NAMALWA (cell line): ENCODE measurements at places on chromosomes 5 and 9.

GRCh38 chr5:10581867-10582511 lies 18.1 kb downstream of the ANKRD33B start:
- no peak for DNase-seq

DNA sequence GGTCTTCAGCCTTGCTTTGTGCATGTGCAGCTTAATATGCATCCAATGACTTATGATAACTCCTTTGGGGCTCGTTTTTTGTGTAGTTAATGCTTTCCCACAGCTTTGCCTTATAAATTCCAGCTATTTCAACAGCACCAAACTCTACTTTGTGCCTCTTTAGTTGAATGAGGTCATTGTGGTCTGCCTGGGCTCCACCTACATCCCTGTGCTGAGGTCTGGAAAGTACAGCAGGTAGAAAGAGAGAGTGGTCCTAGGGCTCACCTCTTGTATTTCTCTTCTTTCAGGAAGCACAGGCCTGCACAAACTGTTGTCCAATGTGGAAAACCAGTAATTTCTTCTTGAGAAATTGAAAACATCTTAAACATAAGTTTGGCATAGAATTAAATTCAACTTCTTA lies 167.2 kb downstream of the XRCC4 start:
- no peak for DNase-seq

- DNase-seq, result peak; percentile 61
Measured at GRCh38 chr9:84261070-84261746, 79.3 kb downstream of the SLC28A3 start.

- DNase-seq, result no peak
Measured at GRCh38 chr9:110476251-110476650, 103.3 kb downstream of the SVEP1 start.

DNA sequence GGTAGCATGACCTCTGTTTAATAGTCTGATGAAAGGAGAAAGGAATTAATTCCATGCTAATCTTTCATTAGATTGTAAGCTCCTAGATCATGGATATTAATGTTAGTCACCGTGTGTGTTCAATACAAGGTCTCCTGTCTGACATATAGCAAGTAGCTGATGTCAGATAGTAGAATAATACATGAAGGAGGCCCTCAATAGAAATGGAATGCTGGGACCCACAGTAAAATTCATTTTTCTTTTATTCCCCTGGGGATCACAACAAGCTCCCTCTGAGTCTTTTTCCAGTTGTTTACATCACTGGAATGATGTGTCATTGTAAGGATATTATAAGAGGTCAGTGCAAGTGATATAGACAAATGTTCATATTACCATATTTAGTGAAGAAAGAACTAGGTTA lies 240.3 kb upstream of the TRPC7 start:
- DNase-seq, result no peak

- peak; percentile 50 for DNase-seq
Measured at GRCh38 chr5:88827997-88828396, 55.0 kb downstream of the MEF2C start.

- no peak for DNase-seq
Measured at GRCh38 chr9:121627427-121627826, 24.0 kb upstream of the DAB2IP start.

GRCh38 chr5:54363669-54364068 lies 53.3 kb upstream of the ARL15 start:
- DNase-seq, result no peak

GRCh38 chr5:33891788-33892619 lies at the start of gene ADAMTS12:
ADAMTS12 (minus strand) TSS chr5:33891990; CDS start chr5:33891856, 134 bp downstream.
- DNase-seq, result no peak

GRCh38 chr9:131959056-131959455 lies 120.6 kb downstream of the MED27 start:
- no peak for DNase-seq

DNA sequence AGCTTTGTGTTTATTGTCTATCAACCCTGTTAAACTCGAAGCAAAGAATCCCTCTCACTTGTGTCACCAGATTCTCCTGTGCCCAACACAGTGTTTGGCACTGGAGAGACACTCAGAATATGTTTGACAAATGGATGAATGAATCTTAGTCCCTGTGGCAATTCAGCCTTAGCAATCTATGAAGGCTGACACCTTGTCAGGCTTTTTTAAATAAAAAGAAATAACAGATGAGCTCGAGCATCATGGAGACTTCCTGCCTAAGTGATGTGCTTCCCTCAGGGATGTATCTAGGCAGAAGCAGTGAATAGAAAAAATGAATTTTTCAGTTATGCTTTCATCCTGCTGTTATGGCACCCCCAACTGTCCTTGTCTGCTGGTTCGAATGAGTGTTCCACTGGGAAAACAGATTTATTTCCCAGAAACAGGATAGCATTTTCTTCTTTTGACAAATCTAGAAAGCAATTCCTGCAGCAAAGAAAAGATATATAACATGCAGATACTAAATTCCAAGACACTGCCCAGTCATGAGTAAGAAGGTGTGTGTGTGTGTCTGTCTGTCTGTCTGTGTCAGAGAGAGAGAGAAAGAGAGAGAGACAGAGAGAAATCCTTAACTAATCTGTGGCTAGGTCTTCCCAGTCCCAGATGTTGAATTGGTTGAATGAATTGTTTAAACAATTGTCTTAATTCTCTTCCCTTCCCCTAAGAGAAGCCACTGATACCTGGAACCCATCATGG lies 16.7 kb downstream of the MAMDC2 start:
- DNase-seq, result no peak

DNA sequence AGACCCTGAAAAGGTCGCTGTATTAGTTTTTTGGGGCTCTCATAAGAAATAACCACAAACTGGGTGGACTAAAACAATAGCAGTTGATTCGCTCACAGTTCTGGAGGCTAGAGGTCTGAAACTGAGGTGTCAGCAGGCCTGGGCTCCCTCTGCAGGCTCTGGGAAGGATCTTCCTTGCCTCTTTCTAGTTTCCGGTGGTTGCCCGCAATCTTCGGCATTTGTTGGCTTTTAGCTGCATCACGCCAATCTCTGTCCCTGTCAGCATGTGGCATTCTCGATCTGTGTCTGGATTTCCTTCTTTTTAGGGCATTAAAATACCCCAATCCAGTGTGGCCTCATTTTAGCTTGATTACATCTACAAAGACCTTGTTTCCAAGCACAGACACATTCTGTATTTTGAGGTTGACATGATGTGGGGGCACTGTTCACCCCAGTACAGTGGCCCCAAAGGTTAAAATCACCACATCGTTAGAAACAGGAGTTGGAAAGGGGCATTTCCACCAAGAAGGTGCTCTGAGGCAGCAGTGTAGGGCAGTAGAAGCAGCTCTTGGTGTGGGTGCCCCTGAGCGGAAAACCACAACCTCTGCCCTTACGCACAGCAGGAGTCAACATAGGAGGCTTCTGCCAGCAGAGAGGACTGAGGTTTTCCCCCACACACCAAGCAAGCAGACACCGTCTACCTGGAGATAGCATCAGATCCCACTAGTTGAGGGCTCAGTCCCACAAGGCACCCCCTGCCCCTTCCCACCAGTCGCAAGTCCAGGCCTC lies 13.5 kb downstream of the ZNF79 start:
- DNase-seq, result no peak

GRCh38 chr5:96538808-96539250 lies 105.8 kb upstream of the PCSK1 start:
- DNase-seq, result no peak

DNA sequence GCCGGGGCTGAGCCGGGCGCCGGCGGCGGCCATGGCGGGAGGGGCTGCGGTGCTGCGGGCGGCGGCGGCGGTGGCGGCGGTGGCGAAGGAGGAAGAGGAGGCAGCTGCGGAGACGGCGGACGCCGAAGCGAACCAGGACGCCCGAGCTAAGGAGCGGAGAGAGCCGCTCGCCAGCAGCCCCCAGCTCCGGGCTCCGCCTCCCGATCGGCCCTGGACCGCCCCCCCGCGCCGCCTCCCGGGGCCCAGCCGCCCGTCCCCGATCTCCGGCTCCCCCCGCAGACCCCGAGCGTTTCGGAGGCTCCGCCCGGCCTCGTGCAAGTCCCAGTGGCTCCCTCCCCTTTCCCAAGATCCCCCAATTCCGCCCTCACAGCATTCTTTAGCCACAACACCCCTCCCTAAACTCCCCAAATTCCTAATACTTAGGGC lies at the start of gene ASTN2:
Gene ASTN2 (minus strand): TSS at position 152 of the 426 bp plus-strand sequence. CDS start 119 bp downstream, at position 33.
- no peak for DNase-seq

DNA sequence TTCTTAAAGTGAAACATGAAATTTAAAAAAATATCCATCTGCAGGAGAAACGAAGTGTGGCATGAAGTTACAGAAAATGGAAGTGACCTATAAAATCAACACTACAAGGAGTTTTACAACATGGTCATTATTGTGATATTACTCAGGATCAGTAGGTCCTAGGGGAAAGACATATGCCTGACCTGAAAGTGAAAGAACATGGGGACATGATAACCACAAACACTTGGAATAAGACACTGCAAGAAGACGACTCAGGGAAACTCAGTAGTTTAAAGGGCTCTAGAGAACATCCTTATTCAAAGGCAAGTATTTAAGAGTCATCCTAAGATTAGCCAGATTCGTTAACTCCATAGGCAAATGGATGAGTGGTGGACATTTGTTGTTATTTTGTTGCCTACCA lies 19.9 kb upstream of the LPAR1 start:
- DNase-seq, result no peak

GRCh38 chr5:73434907-73435306 lies 13.7 kb downstream of the FOXD1 start:
- no peak for DNase-seq

GRCh38 chr9:967903-968641 lies 8.4 kb upstream of the DMRT3 start:
- no peak for DNase-seq

DNA sequence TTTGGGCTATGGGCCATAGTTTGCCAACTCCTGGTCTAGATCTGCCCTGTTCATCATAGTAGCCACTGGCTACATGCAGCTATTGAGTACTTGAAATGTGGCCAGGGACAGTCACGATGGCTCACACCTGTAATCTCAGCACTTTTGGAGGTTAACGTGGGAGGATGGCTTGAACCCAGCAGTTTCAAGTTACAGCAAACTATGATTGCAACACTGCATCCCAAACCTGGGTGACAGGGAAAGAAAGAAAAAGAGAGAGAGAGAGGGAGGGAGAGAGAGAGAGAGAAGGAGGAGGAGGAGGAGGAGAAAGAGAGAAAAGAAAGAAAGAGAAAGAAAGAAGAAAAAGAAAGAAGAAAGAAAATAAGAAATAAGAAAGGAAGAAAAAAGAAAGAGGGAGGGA lies 5.1 kb upstream of the GMCL2 start:
- no peak for DNase-seq

DNA sequence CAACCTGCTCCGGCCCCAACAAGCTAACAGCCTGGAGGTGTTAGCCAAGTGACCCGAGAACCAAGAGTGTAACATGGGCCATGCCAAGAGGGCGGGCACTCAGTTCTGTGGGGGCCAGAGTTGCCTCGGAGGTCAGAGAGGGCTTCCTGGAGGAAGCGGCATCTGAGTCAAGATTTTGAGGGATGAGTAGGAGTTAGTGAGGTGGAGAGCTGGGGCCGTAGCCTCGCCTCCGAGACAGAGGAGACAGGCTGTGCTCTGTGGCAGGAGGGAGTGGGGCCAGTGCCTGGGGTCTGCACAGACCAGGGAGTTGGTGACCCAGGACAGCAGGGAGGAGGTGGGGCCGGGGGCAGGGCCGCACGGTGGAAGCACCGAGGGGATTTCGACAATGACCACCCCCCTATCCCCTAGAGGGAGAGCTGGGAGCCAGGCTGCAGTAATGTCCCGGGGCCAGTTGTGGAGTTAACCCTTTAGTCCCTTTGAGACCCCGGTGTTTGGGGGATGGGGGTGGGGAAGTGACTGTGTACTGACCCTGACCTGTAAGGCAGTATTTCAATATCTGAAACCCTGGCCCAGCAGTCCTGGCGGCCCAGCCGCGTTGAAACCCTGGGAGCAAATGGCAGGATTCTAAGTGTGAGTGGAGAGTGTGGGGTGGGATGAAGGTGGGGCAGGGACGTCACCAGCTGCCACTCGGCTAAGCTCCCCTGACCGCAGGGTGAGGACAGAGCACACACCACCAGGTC lies 148.7 kb upstream of the COL5A1 start:
- no peak for DNase-seq

- no peak for DNase-seq
Measured at GRCh38 chr5:93831449-93831848, 90.0 kb upstream of the POU5F2 start.

GRCh38 chr9:4894076-4894475 lies 91.0 kb upstream of the JAK2 start:
- DNase-seq, result no peak

DNA sequence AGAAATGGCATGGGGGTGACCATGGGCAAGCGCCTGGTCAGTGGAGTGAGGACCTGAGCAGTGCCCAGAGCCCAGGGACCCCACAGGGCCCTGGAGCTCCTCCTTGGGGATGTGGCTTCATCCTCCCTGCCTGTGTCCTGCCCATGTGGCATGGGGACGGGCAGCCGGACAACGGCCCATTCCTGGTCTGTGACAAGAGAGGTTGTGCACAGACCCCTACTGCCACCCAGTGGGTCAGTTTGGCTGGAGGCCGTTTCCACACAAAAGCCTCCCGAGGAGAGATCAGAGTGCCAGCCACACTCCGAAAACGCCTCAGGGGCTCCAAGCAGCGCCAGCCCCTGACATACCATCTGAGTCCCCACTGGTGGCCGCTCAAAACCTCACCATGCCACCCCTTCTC lies 19.8 kb downstream of the SLC6A18 start:
- DNase-seq, result no peak

DNA sequence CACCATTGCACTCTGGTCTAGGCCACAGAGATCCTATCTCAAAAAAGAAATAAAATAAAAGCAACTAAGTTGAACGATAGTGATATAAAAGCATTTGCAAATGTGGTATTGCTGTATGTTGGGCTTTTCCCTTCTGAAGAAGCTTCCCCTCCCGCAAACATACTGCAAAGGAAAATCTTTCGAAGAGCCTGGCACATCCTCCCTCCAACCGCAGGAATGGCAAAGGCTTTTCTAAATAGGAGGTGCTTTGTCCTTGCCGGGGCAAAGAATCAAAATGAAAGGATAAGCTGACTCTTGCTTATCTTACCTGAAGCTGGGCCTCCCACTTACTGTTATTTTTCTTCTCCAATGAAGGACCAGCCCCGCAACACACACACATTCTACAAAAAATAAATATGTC lies 45.8 kb downstream of the SERINC5 start:
- no peak for DNase-seq

DNA sequence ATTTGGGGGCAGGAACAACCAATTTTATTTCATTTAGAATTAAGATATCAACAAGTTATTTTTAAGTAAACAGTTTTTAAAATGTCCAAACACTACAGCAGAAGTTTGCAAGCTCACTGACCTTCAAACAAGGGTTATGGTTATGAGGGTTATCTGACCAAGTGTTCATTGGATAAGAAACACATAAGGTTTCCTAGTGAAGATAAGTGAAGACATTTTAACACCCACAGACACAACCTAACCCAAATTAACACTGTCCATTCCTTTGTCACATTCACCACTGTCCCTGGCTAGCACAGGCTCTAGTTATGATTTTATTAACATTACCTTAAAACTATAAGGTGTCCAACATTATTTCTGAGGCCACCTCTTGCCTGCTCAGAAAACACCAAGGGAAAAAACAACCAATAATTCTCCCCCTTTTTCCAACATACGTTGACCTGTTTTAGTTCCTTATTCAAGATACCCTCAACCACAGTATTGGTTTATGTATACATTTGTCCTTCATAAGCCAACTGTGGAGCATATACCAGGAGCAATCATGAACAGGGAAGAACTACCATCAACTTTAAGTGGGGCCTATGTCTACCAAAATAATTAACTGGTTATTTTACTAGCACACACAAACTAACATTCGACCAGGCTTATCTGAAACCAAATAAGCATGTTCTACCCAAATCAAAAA lies 4.0 kb downstream of the ETF1 start:
- DNase-seq, result no peak

- DNase-seq, result no peak
Measured at GRCh38 chr5:144467792-144468191, 297.1 kb downstream of the KCTD16 start.
